ENCODE measurements at places on chromosomes 4 and X.

DNA sequence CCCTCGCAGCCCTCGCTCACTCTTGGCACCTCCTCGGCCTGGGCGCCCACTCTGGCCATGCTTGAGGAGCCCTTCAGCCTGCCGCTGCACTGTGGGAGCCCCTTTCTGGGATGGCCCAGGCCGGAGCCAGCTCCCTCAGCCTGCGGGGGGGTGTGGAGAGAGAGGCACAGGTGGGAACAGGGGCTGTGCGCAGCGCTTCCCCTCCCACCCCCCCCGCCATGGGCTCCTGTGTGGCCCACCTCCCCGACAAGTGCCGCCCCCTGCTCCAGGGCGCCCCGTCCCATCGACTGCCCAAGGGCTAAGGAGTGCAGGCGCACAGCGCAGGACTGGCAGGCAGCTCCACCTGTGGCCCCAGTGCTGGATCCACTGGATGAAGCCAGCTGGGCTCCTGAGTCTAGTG, 220.2 kb downstream of the STPG2 start:
- no peak for DNase-seq

- no peak for DNase-seq
These were observed 505.1 kb downstream of the PPARGC1A start for GRCh38 chr4:23384741-23385140.

GRCh38 chr4:107034996-107035818, 906 bp downstream of the DKK2 start:
- DNase-seq: no peak

DNA sequence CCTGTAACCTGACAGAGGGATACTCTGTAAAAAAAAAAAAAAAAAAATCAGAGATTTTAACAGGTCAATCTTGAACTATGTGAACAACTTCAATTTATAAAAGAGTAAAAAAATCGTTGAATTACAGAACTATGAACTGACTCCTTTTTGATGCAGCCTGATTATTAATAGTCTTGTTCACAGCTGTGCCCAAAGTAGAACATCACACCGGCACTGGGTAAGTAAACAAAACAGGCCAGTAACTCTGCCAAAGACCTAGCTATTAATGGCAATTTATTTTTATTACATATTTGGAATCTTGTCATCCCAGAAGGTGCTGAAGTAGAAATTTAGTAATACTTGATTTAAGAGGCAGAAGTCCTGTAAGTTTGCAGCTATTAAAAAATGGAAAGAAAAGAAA, 31.4 kb downstream of the CPE start:
- DNase-seq: no peak

DNA sequence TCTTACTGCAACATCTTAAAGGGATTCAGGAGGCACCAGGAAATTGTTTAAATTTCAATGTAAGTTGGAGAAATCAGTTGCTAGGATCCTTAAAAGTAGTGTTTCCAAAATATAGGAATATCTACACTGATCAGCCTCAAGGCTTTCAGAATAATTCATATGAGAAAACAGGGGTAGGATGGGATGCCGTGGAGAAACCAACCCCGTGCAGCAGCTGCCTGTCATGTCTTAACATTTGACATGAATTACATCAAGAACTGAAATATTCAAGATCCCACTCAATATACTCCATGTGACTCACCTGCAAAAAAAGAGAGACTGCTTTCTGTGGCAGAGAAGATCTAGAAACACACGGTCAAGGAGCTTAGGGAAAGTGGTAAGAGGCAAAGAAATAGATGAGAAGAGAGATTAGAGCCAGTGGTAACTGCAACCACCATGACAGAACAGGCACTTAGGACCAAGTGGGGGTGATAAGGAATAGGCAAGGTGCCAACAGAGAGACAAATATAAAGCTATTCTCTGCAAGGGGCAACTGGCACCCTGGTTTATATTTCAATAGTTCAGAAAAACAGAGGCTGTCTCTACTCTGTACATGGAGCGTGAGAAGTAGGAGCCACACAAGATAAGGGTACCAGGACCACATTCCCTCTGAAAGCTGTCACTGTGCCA, 64.0 kb downstream of the SLC39A8 start:
- DNase-seq: no peak

DNA sequence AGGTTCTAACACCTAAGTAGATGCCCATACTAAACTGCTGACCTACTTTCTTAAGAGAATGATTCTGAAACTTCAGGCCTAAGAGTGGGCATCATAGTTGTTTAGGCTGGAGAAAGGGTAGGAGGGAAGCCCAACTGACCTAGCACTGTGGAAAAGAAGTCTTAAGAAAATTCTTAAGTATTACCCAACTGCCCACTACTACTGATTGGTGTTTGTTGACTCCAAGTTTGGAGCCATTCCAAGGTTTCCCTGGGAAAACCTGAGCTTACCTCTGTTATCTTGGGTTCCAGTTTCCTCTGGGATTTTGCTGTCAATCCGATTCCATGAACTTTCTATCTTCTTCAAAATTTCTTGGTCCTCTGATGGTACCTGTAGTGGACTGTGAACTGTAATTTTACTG, 23.9 kb downstream of the ANKRD17 start:
- no peak for DNase-seq

- DNase-seq: no peak
These were observed 18.9 kb upstream of the PCDH10 start for GRCh38 chr4:133130171-133130570.

DNA sequence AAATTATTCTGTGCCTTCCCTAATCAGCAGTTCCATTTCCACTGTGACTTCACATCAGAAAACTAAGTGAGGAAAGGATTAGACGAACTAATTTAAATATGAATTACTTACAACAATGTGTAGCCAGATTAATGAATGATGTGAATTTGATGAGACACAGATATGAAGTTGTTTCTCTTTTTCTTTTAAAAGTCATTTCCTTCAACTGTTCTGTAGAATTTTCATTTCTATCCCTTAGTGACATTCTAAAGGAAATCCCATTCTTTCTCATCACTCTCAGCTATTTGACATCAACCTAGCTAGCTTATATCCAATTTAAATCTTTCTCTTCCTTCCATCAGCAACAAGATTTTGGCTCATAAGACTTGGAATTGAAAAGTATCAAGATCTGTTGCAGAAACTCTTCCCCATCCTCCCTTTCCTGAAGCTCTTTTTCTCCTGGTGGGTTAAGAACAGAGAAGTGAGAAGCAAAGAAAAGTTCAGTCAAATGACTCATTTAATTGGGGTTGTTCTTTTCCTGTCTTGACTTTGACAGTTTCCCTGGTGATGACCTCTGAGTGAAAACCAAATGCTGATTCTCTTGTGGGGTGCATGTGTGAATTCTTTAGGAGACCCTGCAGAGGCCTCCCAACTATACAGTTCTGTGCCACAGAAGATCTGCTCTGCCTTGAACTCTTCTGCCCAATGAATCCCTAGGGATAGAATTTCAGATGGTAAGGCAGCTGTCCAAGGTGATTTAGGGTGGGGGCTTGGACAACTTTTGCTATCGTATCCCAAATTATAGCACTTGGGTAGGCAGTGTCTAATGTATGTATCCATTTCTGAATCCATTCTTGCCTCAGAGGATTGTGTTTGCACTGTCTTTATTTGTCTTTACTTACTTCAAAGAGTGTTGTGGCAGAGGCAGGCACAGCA, 232.5 kb upstream of the GPRIN3 start:
- DNase-seq: no peak

Measured in Karpas-422 (cell line).